HS-27A (cell line): ENCODE measurements at places on chromosomes 1 and 21.

GRCh38 chr1:53450225-53450624, 9.0 kb upstream of the DMRTB1 start:
- no peak for DNase-seq

DNA sequence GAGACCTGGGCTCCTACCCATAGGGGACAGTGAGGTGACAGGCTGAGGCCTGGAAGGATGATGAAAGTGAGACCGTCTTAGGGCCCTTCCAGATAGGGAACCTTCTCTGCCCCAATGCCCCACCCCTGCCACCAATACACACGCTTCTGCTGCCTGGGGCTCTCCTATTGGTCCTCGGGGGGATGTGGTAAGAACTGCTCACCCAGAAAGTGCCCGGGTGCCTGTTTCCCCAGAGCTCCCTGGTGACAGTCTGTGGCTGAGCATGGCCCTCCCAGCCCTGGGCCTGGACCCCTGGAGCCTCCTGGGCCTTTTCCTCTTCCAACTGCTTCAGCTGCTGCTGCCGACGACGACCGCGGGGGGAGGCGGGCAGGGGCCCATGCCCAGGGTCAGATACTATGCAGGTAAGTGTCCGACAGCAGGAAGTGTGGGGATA, 948 bp downstream of the SEMA4A start:
- DNase-seq: no peak

DNA sequence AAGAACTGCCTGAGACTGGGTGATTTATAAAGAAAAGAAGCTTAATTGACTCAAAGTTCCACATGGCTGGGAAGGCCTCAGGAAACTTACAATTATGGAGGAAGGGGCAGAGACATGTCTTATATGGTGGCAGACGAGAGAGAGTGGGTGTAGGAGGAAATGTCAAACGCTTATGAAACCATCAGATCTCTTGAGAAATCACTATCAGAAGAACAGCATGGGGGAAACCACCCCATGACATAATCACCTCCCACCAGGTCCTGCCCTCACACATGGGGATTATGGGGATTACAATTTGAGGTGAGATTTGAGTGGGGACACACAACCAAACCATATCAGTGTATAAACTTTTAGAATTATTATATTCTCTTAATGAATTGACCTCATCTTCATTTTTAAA, 335.9 kb upstream of the DPYD start:
- DNase-seq: no peak

- DNase-seq: peak; percentile 73
Measured at GRCh38 chr1:26787706-26788514, at the start of gene PIGV. Gene PIGV (plus strand): TSS chr1:26787950. CDS start chr1:26790816, 2,866 bp downstream.

- no peak for DNase-seq
Measured at GRCh38 chr1:4375812-4376211, 278.6 kb upstream of the AJAP1 start.

DNA sequence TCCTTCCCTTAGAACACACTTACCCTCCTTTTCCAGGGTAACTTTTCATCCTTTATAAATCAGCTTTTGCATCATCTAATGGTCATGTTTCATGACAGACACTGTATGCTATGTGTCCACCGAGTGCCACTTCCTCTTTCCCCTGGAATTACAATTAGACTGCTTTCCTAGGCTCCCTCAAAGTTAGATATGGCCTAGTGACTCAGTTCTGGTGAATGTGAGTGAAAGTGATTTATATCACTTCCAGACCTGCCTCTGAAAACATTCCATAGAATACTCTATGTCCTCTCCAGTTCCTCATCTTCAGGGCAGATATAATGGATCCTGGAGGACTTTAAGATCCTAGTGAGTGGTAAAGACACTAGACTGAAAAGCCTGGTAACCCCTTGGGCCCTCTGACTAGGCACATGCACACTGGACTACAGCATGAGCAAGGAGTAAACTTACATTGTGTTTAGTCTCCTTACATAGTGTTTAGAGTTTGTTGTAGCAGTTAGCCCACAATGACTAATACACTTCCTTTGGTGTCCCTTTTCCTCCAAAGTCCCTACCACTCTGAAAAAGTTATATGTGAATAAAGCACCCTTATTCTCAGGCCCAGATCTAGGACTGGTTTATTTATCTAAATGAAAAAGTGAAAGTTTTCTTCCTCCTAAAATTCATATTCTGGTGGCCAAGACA, 59.3 kb downstream of the GPR88 start:
- DNase-seq: peak; percentile 94

DNA sequence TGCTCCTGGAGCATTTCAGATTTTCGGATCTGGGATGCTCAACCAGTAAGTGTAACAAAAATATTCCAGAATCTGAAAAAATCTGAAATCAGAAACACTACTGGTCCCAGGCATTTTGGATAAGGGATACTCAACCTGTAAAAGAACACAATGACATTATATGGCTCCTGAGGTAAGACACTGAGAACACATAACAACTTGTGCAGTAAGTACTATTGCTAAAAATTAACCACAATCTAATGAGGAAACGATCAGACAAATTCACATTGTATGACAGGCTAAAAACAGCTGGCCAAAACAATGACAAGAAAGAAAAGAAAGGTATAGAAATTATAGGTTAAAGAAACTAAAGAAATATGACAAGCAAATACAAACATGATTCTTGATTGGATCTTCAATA, 54.9 kb downstream of the LTN1 start:
- DNase-seq: no peak

DNA sequence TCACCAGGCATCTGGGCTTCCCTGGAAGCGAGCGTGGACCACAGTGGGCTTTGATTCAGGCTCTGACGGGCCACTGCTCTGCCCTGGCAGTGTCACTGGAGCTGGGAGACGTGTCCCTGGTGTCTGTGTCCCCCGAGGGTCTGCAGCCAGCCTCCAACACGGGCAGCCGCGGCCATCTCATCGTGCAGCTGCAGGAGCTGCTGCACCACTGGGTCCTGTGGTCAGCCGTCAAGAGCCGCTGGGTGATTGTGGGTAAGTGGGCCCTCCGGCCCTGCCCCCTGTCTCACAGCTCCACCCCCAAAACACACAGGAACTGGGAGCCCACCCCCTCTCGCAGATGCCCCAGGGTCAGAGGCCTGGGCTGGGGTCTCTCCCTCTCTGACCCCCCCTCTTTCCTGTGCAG, 40.7 kb downstream of the DISP3 start:
- no peak for DNase-seq

DNA sequence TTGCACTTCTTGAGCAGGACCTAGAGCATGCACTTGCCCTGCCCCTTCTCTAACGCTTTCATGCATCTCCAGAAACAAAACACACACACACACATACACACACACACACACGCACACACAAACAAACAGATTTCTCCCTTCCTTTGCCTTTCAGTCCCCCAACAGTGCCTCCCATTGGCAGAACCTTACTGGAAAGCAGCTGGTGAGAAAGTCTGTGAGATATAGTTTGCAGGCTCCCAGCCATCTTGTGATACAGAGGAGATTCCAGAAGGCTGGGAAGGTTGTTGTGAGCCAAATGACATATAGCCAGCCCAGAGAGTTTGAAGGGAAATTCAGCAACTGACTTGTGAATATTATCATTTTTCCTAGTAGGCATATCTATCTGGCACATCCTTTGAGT, 35.9 kb upstream of the ZRANB2 start:
- no peak for DNase-seq

GRCh38 chr1:150221552-150221951, 14.4 kb downstream of the ANP32E start:
- no peak for DNase-seq
